GM10248 (cell line): ENCODE measurements at places on chromosomes 7 and 10.

GRCh38 chr10:44883593-44884331 lies 27.4 kb upstream of the TMEM72 start:
- DNase-seq = no peak

DNA sequence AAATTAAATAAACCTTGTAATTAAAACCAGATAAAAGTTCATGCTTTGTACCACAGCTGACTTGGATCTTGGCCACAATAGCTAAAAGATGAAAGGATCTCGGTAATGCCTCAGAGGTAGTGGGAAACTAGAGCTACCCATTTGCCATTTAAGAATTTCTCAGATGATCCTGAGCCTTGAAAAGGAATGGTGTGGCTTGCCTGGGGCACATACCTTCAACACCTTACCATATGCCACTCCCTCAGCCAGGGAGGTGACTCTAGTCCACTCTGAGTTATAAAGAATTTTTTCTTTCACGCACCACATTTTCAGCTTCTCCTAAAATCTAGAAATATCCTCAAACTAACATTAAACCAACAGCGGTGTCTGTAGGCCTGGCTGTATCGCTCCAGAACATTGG lies 516.3 kb upstream of the TEX47 start:
- no peak for DNase-seq

- no peak for DNase-seq
Observed at GRCh38 chr7:148754912-148755311, 56.2 kb downstream of the CUL1 start.

- no peak for DNase-seq
Observed at GRCh38 chr7:2701832-2702593, 14.0 kb downstream of the AMZ1 start.

GRCh38 chr7:107876916-107877315 lies 14.1 kb upstream of the DLD start:
- no peak for DNase-seq

DNA sequence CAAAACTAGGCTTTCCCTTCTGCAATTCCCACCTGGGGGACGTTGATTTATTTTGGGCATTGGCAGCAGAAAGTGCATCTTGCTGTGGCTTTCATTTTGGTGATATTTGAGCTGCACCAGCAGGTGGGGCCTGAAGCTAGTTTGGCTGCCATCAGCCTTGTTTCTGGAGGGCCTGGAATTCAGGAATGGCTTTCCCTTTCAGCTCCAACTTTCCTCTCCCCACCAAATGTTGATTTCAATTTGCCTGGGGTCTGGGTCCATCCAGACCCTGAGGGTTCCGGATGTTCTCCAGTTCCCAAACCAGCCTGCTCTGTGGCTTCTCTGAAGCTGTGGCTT lies 640.4 kb downstream of the TYW1 start:
- no peak for DNase-seq

- DNase-seq = peak; percentile 70
Observed at GRCh38 chr10:35341521-35341920, 5.2 kb downstream of the CCNY start.
